ENCODE measurements at places on chromosomes 5 and 9.

GRCh38 chr5:143932584-143932983, 120.6 kb downstream of the HMHB1 start:
- DNase-seq: no peak

- no peak for DNase-seq
These were observed 161.4 kb downstream of the CHSY3 start for GRCh38 chr5:130065617-130066016.

DNA sequence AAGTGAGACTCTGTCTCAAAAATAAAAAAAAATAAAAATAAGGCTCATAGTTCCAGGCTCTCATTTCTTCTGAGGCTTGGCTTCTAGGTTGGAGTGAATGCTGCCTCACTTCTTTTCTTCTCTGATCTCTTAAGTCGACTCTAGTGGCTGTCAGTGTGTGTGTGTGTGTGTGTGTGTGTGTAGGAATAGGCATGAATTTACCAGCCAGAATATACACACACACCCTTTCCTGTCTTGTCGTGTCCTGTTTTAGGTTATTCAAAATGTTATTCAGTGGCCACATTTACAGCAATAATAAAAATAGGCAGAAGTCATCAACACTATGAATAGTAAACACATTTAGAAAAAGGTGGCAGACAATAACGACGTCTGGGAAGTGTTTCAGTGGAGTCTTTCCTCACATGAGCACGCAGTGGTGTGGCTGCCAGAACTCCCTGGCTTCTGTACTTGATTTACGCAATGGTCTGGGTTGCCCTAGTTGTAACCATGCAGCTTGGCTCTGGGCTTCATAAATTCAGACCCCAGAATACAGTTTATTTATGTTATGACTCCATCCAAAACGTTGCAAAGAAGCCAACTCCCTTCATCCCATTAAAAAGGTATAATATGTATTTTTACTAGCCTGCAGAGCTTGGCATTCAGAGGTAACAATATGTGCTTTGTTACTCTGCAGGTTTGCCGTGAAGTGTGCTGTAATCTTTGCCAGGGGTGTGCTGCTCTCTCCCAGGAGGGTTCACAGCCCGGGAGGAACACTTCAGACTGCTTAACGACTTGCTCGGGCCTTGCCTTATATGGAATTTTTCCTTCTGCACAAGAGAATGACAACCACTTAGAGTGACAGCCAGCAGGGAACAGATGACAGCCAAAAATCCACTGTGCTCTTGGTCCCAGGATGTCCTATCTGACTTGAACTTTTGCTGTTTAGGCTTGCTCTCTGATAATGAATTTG, 34.4 kb upstream of the PALM2AKAP2 start:
- no peak for DNase-seq

GRCh38 chr9:127611603-127611898, 526 bp upstream of the STXBP1 start:
- DNase-seq: no peak

DNA sequence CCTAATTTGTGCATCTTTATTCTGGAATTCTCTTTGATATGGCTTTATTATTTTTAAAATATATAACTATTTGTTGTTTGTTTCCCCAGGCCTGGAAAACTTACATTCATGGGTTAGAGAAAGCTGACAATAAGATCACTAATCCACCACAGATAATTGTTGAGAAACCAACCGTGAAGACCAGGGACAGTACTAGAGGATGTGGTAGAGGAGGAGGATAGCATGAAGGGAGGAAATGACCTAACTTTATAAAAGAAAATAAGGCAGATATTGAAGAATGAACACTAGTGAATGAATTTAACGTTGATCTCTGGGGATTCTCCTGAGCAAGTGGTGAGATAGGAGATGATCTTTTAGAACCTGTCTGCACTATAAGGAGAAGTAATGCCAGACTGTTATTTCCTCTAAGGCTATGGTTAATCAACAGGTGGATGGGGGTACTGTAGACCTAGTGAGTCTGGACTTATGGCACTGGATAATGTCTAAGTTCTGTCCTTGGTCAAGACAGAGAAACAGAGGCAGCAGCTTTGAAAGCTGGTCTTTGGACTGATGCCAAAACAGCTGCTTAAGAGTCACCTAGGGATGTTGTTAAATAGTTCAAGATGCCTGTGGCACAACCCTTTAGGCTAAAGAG, 52.4 kb downstream of the NREP start:
- no peak for DNase-seq

DNA sequence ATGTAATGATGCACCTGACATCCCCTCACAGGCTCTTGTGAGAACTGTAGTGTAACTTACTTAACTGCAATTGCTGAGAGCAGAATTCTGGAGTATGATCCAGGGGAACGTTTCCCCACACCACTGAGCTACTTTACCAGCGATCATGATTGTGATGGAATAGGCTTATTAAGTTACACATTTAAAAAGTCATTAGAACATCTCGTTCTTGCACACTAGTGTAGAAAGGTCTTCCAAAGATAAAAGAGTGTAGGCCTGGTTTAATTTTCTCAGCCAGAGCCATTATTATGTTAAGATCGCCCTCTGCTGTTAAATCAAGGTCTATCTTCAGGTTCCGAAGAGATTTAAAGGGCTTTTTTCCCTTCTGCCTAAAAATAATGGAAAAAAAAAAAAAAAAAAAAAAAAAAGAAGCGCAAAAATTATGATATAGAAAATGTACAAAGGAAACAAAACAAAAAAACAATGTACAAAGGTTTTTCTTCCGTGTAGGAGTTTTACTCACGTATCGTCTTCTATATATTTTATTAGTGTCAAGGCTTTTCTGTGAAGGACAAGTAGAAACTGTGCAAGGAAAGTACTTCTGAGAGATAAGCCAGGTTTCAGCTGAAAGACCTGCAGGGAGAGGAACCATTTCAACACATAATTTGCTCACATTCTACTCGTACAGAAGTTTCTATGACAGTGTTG, 18.6 kb upstream of the MOB3B start:
- DNase-seq: no peak

DNA sequence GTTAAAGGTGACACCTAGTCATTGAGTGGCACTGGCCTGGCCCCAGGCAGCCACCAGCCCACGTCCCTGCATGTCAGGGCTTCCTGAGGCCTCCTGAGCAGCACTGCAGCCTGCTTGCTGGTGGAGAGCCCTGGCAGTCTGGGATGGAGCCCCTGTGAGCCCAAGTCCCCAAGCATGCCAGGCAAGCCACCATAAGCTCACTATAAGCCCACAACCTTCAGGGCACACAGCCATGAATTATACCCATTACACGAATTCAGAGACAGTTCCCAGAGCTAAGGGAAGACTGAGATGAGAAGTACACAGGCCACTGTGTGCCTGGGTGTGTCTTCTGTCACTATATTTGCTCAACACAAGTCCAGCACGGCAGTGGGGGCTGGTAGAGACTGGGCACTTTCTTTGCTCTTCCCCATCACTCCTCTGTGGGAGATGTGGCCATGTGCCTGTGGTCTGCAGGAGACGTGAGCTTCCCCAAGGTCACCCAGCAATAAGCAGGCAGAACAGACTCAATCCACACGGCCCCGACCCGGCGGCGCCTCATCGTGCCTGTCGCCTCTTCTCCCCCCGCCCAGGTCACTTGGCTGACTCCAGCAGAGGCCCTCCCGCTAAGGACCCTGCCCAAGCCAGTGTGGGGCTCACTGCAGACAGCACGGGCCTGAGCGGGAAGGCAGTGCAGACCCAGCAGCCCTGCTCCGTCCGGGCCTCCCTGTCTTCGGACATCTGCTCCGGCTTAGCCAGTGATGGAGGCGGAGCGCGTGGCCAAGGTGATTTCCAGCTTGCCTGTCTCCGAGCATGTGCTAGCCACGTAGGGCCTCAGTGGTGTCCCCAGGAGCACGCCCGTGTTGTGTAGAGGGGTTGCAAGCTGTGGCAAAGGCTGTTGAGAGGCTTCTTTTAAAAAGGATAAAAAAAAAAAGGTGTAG, 114.8 kb downstream of the WNK2 start:
- no peak for DNase-seq

- no peak for DNase-seq
These were observed 154.1 kb downstream of the LRRC70 start for GRCh38 chr5:62732677-62733121.

GRCh38 chr9:113179839-113180238, 29.0 kb downstream of the SLC31A2 start:
- DNase-seq: no peak

DNA sequence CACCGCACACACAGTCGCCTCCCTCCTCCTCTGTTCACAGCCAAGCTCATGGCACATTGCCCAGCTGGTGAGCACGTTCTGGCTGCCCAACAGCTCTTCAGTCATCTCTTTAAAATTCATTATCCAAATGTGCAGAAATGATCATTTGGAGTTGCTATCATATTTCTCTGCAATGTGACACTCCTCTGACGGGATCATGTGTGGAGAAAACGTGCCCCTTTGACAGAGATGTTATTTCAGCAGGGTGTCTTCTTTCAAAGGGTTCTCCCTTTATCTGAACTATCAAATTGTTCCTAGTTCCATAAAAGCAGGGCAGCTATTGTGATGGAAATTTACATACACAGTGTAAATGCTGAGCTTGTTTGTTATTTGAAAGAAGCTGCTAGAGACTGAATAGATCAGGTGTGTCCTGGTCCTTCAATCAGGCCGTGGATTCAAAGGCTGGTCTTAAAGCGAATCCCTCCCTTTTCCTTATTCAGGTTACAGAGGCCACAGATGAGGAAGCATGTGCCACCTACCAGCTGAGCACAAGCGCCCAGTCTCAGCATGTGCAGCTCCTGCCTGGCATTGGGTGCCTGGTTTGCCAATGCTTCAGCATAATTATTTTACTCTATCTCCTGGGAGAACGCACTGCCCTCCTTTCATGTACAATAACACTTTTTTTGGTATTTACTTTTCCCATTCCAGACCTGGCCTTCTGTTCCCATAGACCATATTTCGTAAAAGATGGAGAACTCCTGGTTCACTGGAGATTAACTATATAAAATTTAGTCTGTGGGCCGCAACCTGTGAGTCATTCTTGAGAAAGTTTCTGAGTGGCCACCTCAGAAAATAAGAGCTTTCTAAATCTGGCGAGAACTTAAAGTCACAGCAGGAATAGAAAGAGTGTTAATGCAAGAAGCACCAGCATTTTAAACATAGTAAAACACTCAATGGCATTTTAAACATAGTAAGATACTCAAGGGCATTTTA, 433.7 kb downstream of the ENC1 start:
- no peak for DNase-seq

- no peak for DNase-seq
These were observed 157.7 kb downstream of the NR2F1-AS1 start for GRCh38 chr5:93423300-93423699.

- DNase-seq: no peak
These were observed 3.5 kb downstream of the ZMYND19 start for GRCh38 chr9:137586854-137587253.

- no peak for DNase-seq
These were observed 239.9 kb downstream of the FSTL4 start for GRCh38 chr5:133372293-133372937.

DNA sequence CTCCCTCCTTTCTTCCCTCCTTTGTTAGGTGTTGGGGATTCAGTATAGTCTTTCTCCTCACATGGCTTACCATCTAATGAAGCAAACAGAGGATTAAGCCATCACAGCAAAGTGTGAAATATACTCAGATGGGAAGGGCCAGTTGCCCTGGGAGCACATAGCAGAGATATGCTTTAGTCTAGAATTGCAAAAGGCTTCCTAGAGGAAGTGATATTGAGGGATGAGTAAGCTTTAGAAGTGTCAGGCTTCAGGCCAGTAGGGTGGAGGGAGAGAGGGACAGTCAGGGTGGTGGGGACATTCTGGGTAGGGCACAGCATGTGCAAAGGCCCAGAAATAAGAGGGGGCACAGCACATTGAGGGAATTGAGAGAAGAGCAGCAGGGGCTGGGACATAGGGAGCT, 46.2 kb upstream of the GLRA1 start:
- no peak for DNase-seq

GRCh38 chr9:2722715-2723114, 5.4 kb downstream of the KCNV2 start:
- no peak for DNase-seq

DNA sequence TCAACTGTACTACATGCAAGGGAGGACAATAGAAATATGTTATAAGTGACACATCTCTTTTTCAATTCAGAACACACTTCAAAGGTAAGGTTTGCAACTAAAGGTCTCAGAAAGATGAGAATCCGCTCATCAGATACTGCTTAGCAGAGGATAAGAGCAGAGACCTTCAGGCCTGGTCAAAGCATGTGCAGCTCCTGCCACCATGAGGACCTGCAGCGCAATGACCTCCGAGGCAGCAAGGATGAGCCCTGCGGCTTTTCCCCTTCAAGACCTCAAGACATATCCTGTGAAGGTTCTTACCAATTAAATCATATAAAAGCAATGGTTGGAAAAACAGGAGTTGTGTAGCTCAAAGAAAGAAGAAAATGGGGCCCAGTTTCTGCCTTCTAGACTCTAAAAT, 135.8 kb downstream of the TRIM36 start:
- DNase-seq: no peak
